HuH-7 (cell line): ENCODE measurements at places on chromosomes 2 and 18.
A peak's percentile ranks its signal among the peaks of the same experiment; 100 is the strongest.

- no peak for DNase-seq
Observed at GRCh38 chr2:7468448-7468828, 551.2 kb downstream of the RNF144A start.

DNA sequence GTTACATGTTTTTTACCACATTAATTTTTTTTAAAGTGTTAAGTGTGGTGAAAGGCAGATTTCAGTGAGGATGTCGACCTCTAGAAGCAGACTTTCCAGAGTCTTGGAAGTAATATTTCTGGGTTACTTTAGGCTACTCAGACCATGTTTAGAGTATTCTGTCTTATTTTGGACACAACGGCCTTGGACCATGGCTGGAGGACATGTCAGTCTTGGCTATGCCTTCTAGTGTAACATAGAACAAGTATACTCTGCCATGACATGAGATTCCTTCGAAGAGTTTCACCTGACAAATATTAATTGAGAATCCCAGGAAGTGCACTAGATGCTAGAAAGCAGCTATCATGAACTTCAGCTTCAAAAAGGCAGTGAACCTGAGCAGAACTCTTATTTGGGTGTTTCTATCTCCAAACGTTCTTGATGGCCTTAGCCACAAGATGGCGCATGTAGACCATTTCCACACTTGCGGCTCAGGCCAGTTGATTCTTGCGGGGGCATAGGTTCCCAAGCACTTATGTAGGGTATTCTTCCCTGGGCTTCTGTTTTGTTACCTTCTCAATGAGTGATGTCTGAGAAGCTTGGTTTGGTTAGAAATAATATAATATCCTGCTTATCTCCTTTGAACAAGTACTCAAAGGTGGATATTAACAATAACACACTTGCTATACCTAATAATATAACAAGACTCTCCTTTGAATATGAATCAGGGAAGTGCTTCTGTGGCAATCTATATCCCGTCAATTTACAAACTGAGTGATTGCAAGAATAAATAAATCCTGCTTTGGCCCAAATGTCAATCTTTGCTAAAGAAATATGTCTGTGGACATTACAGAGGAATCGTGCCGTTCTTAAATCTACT, 62.0 kb downstream of the CACNB4 start:
- peak; percentile 62 for DNase-seq

DNA sequence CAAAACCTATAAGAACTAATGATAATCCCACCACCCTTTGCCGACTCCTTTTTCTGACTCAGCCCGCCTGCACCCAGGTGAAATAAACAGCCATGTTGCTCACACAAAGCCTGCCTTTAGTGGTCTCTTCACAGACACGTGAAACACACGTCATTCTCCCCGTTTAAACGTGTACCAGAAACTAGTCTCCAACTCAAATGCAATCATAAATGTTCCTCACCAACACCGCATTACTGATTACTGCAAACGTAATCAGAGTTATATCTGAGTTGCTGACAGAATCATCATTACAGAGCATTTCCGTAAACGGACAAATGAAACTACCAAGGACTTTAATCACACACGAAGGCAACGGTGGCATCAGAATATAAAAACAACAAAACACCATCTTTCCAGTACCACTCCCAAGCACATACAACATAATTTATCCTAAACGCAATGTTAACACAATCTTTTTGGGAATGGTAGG, 1.9 kb downstream of the CLK1 start:
- no peak for DNase-seq

- DNase-seq: peak; percentile 79
Observed at GRCh38 chr2:21043744-21044532, at the start of gene APOB. Gene APOB, minus strand, starts transcription at chr2:21044073. Its CDS starts 128 bp downstream, at chr2:21043945.

DNA sequence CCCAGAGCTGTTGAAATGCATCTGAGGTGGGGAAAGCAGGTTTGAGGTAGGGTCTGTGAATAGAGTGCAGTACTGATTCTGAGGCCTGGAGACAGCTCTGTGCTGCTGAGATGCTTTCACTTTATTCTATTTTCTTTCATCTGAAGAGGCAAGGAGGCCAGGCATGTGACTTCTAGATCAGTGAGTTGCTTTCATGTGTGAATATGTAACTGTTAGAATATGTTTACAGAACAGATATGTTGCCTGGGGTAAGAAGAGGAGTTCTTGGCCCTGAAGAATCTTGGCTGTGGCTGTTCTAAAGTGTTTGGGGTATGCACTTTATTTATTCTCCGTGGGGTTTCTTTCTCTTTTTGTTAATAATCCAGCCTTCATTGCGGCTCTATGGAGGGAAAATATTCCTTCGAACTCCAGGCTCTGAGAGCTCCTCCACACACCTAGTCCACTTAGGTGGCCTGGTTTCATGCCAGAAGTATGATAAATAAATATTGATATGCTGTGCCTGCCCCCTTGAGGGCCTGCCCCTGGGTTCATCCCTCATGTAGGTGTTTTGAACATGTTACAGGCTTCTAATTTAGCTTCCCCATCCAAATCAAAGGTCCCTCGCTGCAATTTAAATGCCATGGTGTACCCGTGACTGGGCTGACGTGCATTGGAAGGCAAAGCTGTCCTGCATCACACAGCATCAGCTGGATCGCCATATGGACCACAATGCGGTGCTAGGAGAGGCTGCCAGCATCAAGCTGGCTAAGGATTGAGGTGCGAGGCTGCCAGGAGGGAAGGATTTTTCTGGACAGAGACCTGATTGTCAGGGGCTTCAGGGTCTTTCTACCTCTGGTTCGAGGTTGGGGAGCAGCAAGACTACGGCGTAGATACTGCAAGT, 102.9 kb downstream of the PRKCE start:
- no peak for DNase-seq

DNA sequence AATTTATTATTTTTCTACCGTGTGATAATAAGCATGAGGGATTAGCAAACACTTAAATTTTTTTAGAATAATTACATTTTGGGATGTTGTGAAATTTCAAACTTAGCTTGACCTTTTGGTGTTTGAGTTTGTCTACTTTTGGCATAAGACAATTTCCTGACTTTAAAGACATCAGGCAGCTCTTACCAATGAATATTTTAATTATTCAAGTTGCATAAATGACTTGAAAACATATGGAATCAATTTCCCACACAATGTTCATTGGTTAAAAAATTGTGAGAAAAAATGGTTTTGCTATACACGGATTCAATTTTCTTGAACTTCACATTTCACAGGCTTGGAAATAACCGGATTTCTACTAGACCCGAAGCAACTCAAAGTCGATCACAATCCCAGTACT, 243.4 kb downstream of the IKZF2 start:
- no peak for DNase-seq

- no peak for DNase-seq
Observed at GRCh38 chr2:86185517-86186212, 9.6 kb downstream of the IMMT start.

DNA sequence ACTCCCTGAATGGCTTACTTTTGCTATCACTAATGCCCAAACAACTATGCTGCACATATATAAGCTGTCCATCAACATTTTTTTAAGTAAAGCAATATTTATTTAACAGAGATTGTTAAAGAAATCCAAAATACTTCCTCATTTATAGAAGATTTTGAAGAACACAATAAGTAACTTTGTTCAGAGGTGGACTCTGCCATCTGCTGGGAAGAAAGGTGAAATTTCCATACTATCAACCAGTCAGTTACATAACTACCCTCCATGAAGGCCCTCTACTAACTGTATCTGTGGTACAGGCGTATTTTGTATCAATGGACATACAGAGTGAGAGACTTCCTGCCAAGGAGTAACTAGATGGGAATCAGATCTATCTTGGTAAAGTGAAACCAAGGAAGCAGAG, 106.0 kb downstream of the DTNB start:
- peak; percentile 45 for DNase-seq

- no peak for DNase-seq
Observed at GRCh38 chr18:63454497-63454896, 22.3 kb upstream of the SERPINB5 start.

- no peak for DNase-seq
Observed at GRCh38 chr2:1923541-1923940, 179.2 kb upstream of the PXDN start.

- no peak for DNase-seq
Observed at GRCh38 chr2:67641312-67642045, 244.3 kb downstream of the ETAA1 start.

DNA sequence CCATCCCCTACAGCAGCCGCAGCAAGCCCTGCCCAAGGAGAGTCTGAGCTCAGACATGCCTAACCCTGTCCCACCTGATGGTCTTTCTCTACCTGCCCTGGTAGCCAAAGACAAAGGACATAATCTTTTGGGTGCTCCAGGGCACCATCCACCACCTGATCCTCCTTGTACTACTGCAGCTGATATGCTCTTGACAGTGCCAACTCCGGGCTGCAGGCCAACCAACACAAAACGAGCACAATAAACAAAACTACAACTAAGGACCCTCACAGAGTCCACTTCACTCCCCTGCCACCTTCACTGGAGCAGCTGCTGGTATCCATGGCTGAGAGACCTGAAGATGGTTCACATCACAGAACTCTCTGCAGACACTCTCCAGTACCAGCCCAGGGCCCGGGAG, 106.3 kb downstream of the GRB14 start:
- DNase-seq: no peak

DNA sequence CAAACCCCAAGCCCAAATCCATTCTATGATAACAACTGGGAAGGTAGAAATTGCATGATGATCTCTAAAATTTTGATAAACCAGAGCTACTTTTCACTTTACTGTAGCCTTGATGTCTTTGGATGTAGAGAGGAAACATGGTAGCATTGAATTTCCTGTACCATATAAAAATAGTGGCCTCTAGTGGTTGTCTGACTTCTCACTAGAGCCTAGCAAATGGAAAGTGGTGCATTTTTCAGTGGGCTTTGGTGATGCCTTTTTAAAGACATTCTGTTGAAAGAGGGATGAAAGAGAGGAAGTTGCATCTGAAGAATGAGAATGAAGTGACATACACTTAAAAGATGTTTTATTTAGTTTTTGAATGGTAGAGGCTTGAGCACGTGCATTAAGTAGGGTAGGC, 662.2 kb downstream of the XIRP2 start:
- peak; percentile 40 for DNase-seq

DNA sequence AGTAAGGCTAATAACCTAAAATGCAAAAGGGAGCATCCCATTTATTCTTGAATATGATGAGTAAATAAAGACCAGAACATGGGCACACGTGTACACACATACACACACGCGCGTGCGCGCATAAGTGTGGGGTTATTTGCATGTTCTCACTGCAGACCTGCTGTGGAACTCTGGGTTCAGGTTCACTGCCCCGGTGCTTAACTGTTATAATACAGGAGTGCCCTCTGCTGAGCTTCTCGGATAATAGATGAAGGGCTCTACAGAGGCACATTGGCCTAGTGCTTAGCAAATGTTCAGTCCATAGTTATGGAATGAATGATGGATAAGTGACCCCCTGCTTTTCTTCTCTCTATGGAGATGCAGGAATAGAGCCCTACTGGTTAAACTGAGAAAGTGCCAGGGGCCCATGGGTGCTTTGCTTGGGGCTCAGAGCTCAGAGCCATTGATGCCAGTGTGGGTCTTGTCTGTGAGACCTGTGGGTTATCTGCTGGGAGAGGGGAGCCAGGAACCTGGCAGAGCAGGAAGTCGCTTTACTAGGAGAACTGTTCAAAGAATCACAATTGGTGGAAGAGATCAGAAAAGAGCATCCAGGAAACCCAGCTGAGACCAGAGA, 3.6 kb upstream of the ARL4C start:
- DNase-seq: peak; percentile 30

- DNase-seq: no peak
Observed at GRCh38 chr2:197700960-197701359, 4.2 kb upstream of the MARS2 start.

DNA sequence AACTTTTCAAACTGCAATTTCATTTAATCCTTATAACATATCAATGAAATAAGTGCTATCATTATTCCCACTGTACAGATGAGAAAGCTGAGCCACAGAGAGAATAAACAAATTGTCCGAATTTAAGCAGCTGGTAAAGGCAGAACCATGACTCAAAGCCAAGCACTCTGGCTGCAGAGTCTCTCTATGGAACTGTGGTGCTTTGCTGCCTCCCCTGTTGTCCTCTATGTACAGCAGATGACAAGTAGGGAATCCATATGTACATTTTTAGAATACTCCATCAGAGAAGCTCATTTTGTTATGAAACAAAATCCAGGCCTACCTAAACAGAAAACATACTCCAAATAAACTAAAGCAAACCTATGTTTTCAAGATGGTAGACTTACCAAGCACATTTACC, 45.1 kb downstream of the FARSB start:
- DNase-seq: no peak

GRCh38 chr2:161421686-161422085, 5.6 kb downstream of the TBR1 start:
- DNase-seq: no peak

DNA sequence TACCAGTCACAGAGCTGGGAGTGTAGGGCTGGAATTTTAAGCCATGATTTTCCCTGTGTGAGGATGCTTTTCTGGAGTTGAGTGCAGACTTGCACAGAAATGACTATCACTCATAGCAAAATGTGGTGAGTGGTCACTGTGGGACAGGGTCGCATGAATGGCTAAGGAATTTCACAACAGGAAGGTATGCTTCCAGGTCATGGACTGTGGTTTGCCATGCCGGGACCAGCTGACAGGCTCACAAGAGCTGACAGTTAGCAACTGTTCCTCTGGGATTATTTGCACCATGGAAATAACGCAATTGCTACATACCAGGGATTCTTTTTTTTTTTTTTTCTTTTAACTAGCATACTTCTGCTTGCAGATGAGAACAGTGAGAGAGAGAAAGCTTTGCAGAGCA, 3.8 kb upstream of the UXS1 start:
- DNase-seq: peak; percentile 20

DNA sequence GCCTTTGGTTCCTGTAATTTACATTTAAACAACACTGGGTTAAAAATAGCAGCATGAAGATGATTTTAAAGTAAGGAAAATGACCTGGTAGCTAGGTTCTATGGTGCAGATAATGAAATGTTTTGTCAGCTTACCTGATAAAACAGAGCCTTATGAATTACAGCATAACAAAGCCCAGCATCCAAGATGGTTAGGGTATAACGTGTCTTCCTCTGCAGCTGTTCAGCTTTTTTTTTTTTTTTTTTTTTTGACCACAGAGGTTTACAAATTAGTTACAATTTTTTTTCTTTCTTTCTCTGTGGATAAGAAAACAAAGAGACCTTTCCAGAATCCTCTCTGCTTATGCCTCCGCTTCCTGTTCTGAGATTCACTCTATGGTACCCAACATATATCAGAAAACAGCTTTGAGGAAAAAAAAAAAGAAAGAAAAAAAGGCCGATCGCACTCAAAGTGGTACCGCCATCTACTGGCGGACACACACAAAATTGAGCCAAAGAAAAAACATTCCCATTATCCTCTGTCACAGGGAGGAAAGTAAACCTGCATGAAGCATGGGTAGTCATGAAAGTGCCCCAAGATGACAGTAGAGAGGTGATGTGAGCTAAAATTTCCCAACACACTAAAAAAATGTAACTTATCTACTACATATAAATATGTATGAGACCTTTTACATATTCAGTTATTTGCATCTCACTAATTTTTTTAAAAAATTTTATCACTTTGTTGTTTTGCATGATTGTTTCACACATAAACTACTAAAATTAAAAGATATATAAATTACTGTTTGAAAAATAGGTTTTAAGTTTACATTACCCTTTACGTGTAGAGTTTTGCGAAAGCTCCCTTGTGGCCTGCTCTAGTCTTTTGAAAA, at the start of gene SCN3A:
TSS of gene SCN3A (minus strand) at position 362 of the 871 bp plus-strand sequence. CDS start 27,656 bp downstream, outside the sequence.
- peak; percentile 26 for DNase-seq
